B cell (primary cell): ENCODE measurements at places on chromosomes 3 and 15. TPM values are rescaled to one million over a fixed set of nuclear protein-coding genes. Genes with fewer than 3 reads are reported as not detected.

The AHSG gene
- not detected in 2 replicates for total RNA-seq

The CNTN6 gene
- not detected in 2 replicates for total RNA-seq

The SH2D7 gene
- total RNA-seq = not detected in 2 replicates

The MRAS gene
- total RNA-seq = 0.22 and 0.27 TPM in 2 replicates

The SLCO2A1 gene
- not detected in 2 replicates for total RNA-seq

The ARL14 gene
- total RNA-seq = 0.32 and 0.89 TPM in 2 replicates

The GPR149 gene
- total RNA-seq = not detected in 2 replicates

The ACSBG1 gene
- 0.07 TPM in 1 of 2 replicates, not detected in the other for total RNA-seq

The ERICH6 gene
- 0.44 TPM in 1 of 2 replicates, not detected in the other for total RNA-seq

The PROK2 gene
- total RNA-seq = not detected in 2 replicates

DNA sequence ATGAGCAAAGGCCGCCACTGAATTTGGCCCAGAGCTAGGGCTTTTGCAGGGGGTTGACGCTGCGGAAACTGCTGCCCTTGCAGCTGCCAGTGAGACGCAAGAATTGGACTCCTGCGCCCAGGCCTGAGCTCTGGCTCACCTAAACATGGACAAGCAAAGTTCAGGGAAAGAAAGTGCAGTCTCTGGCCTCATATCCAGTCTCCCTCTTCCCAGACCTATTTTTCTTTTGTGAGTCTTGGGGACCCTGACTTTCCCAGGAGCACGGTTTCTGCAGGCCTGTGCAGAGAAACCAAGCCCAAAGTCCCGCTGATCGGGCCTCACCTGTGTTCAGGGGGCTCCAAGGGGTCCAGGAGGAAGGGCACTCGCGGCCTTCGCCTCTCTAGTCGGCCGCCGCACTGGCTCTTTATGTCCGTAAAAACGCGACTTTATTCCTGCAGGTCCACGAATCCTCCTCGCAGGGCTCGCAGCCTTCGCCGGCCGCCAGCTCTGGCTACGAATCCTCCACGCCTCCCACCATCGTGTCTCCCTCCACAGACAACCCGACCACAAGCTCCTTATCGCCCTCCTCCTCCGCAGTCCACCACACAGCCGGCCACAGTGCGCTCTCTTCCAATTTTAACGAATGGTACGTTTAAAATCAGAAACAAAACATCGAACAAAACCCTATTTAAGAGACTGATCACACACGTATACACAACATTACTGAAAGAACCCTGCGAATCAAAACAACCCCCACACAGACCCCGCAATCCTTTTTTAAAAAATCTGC lies 3.9 kb downstream of the ZIC1 start:
- no peak for DNase-seq

- DNase-seq = peak; percentile 27
Measured at GRCh38 chr15:69679623-69680228, 227.1 kb downstream of the RPLP1 start.

DNA sequence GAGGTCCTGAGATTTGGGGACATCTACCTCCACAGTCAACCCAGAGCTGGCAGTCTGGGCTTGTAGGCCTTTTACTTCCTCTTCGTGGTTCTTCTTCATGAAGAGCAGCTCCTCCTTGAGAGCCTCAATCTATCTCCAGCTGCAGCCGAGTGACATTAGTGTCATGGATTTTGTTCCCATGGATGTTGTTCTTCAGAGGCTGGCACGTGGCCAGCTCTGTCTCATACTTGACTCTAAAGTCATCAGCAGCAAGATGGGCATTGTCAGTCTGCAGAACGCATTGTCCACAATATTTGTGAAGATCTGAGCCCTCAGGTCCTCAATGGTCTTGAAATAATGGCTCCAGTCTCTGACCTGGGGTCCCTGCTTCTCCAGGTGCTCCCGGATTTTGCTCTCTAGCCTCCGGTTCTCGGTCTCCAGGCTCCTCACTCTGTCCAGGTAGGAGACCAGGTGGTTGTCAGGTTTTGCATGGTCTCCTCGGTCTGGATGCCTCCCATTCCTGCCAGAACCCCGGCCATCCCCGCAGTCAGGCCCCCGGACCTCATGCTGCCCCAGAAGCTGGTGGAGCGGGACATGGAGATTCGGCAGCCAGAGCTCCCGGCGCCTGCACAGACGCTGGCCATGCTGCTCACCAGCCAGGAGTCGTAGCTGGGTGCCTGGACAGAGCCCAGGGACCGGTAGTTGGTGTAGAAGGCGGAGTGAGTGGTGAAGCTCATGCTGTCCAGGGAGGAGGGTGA lies 3.4 kb upstream of the CCNL1 start:
- DNase-seq = no peak

GRCh38 chr15:96297783-96298182 lies 32.7 kb upstream of the NR2F2 start:
- no peak for DNase-seq

DNA sequence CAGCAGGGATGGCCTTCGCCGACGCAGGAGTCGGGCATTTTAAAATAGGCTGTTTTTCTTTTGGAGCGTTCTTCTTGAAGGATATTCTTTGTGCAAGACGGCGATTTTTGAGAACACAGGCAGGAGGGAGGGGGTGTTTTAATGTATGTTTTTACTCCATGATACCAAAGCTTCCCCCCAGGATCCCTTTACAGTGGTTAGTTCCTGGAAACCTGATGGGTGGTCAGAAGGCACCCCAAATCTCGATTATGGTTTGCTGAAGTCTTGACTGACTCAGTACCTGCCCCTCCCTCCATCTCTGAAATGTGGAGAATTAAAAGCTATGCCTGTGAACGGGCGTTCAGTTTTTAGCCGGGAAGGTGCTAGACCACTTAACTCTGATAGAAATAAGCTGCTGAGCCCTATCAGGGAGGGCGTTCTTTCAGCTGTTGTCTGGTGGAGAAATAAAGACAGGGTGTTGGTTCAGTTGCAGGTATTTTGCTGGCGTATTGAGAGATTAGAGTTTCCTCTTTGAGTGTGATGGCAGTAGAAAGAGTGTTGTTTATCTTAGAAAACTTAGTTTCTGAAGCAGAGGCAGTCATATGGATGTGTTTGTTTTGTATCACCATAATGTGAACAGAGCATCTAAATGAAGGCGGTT lies 3.4 kb downstream of the IGF1R start:
- DNase-seq = peak; percentile 30

GRCh38 chr3:99499235-99500158 lies 138.9 kb upstream of the COL8A1 start:
- no peak for DNase-seq

DNA sequence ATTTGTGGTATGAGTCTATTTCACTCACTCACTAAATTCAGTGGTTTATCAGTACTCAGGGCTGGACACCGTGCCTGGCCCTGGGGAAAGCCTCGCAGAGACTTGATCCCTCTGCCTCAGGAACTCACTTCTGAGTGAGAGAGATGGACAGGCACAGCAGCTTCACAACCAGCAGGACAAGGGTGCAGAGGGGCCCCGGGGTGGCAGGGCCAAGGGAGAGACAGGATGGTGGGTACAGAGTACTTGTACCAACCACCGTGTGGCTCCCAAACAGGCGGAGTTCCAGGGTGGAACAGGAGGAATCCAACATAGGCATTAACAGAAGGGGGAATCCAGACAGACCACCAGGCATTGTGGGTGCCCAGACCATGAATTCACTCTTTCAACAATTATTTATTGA lies 143.7 kb downstream of the MEGF11 start:
- no peak for DNase-seq

DNA sequence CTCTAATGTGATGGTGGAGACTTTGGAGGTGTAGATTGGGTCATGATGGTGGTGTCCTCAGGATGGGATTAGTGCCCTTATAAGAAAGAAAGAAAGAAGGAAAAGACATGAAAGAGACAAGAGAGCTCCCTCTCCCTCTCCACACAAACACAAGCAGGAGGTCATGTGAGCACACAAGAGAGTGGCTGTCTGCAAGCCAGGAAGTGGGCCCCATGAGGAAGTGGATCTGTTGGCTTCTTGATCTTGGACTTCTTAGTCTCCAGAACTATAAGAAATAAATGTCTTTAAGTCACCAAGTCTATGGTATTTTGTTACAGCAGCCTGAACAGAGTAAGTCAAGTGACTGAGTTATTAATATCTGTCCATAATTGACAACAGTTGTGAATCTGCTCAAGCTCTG lies 17.1 kb downstream of the IQCB1 start:
- DNase-seq = no peak

GRCh38 chr3:188059351-188059750 lies 94.6 kb upstream of the LPP start:
- no peak for DNase-seq

DNA sequence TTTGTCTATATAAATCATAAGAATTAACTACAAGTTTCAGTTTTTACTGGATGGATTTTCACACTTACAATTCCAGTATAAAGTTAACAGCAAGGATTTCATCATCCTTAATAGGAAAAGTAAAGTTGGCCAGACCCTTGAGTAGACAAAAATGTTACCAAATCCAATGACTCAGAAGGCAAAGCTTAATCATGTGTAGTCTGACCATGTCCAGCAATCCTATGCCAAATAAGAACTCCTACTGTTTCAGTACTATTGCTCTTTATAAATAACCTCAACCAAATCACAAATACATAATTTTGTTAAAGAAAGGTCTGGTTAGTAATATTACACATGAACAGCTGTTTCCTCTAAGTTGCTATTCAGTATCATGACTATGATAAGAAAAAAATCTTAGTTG lies 35.0 kb downstream of the PLOD2 start:
- no peak for DNase-seq

DNA sequence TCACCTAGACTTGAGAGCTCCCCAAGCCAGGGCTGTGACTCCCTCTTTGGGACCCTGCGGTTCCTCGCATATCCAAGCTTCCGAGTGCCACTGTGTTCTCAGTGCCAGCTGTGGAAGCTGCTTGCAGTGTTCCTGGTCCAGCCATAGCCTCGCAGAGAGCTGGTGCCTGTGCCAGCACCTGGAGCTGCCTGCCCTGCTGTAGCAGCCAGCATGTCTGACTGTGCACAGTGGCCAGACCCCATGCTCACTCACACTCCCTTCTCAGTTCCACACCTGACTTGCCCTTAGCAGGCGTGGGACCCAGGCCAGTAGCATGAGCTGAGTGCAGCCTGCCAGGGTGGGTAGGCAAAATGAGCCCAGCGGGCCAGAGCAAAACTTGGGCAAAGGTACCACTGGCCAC lies 25.3 kb downstream of the LRRC49 start:
- DNase-seq = no peak

GRCh38 chr15:40266828-40267304 lies 16.0 kb downstream of the ANKRD63 start:
- DNase-seq = no peak

DNA sequence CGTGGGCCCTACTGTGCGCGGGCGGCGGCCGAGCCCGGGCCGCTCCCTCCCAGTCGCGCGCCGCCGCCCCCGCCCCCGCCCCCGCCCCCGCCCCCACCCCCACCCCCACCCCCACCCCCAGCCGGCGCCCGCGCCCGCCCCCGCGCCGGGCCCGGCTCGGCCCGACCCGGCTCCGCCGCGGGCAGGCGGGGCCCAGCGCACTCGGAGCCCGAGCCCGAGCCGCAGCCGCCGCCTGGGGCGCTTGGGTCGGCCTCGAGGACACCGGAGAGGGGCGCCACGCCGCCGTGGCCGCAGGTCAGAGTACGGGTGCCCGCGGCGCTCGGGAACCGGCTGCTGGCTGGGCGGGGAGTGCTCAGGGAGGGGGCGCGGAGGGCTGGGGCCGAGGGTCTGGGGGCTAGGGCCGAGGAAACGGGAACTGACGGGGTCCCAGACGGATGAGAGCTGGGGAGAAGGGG lies 1.1 kb upstream of the PPARG start:
- DNase-seq = no peak

DNA sequence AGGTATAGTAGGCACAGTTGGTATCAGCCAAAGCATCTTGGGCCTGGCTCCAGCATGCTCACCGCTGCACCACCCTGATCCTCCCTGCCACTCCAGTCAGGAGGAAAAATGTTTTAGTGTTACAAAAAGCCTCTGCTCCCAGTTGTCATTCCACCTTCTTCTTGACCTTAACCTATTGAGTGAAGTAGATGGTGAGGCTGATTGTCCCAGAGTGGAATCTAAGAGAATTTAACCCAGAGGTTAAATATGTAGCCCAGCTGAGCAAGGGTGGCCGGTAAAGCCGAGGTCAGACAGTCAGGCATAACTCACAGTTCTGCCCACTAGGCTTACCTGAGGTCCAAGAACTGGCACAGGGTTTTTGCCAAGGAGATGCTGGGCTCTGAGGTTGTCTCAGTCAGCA lies 30.7 kb upstream of the TNIK start:
- DNase-seq = no peak

- DNase-seq = no peak
Measured at GRCh38 chr15:71237456-71238188, 122.4 kb downstream of the THSD4 start.

GRCh38 chr15:40295877-40296560 lies 11.7 kb downstream of the PLCB2 start:
- DNase-seq = no peak

- no peak for DNase-seq
Measured at GRCh38 chr3:38723569-38724391, 74.3 kb upstream of the SCN5A start.

GRCh38 chr3:128412180-128413002 lies 54.3 kb downstream of the DNAJB8 start:
- no peak for DNase-seq

DNA sequence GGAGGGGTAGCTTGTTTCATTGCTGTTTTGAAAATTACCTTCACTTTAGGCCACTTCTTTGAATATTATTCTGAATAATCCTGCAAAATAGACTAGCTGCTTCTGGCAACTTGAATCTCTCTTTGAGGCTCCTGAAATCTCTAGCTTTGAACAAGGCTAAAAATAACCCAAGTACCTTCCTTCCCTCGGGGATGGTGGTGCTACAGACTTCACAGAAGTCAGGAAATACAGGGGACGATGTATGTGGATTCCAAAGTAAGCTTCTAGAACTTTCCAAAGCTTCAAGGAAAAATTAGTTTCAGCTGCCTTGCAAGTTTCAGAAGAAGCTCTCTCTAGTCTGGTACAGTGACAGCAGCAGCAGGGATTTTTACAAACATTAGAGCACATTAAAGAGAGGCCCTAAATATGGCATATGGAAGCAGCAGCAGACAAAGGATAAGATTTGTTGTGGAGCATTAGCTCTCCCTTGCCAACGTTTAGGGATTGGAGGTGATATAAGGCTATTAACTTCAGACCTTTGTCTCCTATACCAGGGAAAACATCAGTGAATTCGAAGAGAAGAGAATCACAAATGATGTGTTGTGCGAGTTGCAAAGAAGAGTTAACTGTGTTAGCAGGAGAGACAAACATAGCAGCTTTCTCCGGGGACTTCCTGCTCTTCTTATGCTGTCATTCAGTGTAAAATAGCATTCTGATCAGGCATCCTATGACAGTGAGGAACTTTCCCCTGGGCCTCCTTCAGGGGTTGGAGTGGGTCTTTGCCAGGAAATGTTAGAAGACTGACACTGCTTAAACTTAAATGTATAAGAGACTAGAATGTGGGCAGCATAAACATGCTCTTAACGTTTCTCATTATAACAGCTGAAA lies 783.0 kb upstream of the ARPP21 start:
- no peak for DNase-seq

GRCh38 chr15:57953874-57954273 lies 111.6 kb downstream of the ALDH1A2 start:
- DNase-seq = no peak
